Fibroblast of lung (primary cell): ENCODE measurements at places on chromosomes 1 and 21.

DNA sequence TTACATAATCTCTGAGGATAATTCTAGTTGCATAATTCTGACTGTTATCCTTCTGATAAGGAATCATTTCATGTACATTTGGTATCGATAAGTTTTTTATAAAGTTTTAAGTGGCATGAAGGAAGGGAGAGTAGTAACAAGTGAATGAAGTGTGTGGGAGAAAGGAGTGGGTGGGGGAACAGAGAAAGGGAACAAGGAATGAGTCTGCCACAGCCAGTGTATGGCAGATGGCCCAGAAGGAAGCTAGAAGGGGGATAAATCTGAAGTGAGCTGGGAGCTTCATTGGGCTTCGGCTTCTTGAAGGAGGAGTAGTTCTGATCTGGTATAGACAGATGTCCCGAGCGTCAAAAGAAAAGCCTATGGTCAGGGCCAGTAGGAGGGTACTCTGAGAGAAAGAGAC is 18.6 kb downstream of the ZBTB40 start:
- DNase-seq, result no peak

GRCh38 chr1:171254859-171255258 is 6.6 kb downstream of the FMO1 start:
- peak; percentile 49 for DNase-seq

- DNase-seq, result peak; percentile 24
Observed at GRCh38 chr1:20640183-20640597, 6.9 kb downstream of the PINK1 start.

DNA sequence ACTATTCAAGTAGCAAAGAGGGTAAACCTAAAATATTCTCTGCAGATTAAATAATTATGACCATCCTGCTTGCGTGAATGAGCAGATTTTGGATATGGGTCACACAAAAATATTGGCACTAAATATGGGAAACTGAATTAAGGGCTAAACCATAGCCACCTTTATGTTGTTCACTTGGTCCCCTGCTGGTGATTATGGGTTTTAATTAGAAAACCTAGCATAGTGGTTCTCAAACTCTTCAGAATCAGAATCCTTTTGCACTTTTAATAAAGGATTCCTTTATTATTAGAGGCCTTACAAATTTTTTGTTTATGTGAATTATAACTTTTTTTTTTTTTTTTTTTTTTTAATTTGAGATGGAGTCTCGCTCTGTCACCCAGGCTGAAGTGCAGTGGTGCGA is 38.5 kb upstream of the ZNHIT6 start:
- DNase-seq, result no peak

DNA sequence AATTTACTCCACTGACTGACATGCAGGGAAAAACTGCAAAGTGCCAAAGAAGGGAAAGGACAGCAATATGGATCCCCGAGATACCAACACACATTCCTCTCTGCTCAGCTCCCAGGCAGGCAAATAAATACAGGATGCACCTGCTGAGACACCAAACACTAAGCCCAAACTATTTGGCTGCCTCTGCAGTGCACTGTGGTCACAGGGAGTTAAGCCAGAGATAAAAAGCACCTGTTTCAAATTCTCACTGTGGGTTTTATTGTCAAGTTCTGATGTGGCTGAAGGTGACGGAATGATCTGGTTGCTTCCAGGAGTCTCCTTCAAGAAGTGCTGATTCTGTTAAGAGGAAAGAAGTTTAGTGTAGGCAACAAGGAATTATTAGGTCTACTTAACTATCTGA is 17.7 kb downstream of the TEX38 start:
- DNase-seq, result peak; percentile 30

- peak; percentile 22 for DNase-seq
Observed at GRCh38 chr1:32892368-32893197, 6.3 kb downstream of the HPCA start.

- peak; percentile 91 for DNase-seq
Observed at GRCh38 chr1:193558491-193559028, 372.1 kb upstream of the B3GALT2 start.

GRCh38 chr1:93878501-93878888 is 511 bp downstream of the DNTTIP2 start:
- peak; percentile 7 for DNase-seq

DNA sequence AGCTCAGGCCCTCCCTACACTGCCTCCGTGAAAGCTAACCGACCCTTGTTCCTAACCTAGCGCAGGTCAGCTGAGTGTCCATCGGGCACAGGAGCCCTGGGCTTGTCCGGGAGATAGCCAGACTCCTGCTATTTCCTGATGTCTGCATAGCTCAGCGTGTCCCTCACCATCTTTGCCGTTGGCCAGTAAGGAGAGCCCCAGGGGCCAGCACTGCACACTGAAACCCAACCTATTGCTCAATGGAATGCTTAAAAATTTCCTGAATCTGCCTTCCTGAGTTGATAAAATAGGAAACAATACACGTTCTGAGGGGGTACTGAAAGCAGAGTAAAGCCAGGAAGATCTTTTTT is 2.2 kb downstream of the RUNX1 start:
- peak; percentile 76 for DNase-seq
